ENCODE measurements at places on chromosomes 1 and 21. TPM values are rescaled to one million over a fixed set of nuclear protein-coding genes. Genes with fewer than 3 reads are reported as not detected.

DNA sequence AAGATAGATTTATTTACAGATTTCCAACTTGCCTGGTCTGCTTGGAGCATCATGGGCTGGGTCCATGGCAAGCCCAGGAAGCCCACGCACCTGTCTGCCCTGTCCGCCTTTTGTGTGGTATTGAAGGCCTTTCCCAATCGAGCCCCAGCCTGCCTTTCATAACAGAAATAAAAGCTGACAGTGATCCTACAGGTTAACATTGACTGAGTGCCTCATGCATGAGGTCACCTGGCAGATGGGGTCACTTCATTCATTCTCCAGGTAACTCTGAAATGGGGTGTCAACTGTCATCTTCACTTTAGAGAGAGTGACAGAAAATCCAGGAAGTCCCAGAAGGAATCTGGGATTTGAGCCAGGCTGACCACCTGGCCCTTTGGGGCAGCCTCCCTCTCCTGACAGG, 36.3 kb upstream of the CASZ1 start:
- DNase-seq = no peak

- peak; percentile 49 for DNase-seq
Observed at GRCh38 chr1:30604801-30605440, 118.5 kb downstream of the MATN1 start.

GRCh38 chr1:91057784-91058183, 35.9 kb upstream of the ZNF644 start:
- DNase-seq = no peak

DNA sequence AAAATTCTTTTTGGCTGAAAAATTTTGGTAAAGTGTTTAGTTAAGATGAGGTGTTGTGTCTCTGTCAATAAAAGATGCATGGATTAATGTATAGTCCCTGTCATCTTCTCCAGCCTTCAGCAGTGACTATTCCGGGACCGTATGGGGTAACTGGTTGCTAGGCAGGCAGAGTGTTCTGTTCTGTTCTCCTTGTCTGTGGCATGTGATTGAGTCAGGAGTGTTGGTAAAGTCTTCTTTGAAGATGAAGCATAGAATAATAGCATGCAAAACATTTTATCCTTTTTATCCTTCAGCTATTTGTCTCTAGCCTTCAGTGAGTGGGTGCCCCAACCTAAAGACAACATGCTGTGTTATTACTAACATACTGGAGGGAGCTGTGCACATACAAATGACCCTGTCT, 74.6 kb downstream of the RGL1 start:
- no peak for DNase-seq

- no peak for DNase-seq
Observed at GRCh38 chr1:36232212-36233095, 8.2 kb downstream of the THRAP3 start.

- no peak for DNase-seq
Observed at GRCh38 chr1:41700986-41701535, 216.6 kb upstream of the EDN2 start.

- peak; percentile 21 for DNase-seq
Observed at GRCh38 chr1:5374192-5374591, 618.0 kb downstream of the NPHP4 start.

GRCh38 chr1:203063287-203063686, 22.5 kb downstream of the MYOG start:
- DNase-seq = no peak

DNA sequence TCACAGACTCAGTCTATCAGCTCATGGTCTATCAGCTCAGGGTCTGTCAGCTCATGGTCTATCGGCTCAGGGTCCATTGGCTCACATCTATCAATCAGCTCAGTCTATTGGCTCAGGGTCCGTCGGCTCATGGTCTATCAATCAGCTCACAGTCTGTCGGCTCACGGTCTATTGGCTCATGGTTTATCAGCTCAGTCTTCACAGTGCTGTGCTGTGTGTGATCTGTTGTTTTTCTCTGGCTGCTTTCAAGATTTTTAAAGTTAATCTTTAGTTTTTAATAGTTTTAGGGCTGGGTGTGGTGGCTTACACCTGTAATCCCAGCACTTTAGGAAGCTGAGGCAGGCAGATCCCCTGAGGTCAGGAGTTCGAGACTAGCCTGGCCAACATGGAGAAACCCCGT, 14.4 kb downstream of the C1orf159 start:
- no peak for DNase-seq

- no peak for DNase-seq
Observed at GRCh38 chr1:221761354-221762002, 19.6 kb upstream of the DUSP10 start.

GRCh38 chr1:178494569-178494971, 2.2 kb downstream of the CLEC20A start:
- DNase-seq = peak; percentile 29

- no peak for DNase-seq
Observed at GRCh38 chr1:32684167-32684811, 18.3 kb downstream of the SYNC start.

DNA sequence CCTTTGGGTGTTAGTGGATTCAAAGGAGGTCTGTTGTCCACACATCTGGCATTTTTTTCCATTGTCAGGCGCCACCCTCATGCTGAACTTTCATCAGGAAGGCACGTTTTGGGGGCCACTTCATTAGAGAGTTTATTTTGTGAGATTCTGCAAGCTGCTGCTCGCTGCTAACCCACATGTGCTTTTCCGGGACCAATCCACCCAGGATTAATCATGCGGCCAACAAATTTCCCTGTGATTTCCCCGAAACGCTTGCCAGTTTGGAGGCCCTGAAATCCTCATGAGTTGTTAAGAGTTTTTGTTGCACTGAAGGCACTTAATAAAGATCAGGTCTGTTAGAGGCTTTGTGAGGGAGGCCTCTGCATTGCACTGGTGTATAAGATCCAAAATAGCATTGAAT, 2.4 kb downstream of the PDPN start:
- no peak for DNase-seq

- DNase-seq = no peak
Observed at GRCh38 chr21:20308586-20309315, 689.5 kb upstream of the NCAM2 start.

PCAT6 gene
- 3.6 TPM for total RNA-seq

IL20 gene
- not detected for total RNA-seq

CAMK1G gene
- total RNA-seq = 0.50 TPM

SLX9 gene
- 42.6 TPM for total RNA-seq

LIN9 gene
- total RNA-seq = 7.9 TPM

C1orf226 gene
- 6.7 TPM for total RNA-seq

GTF2B gene
- total RNA-seq = 19.9 TPM

KPRP gene
- not detected for total RNA-seq

Data from endodermal cell (in vitro differentiated cells).